ENCODE measurements at places on chromosomes 13 and 19. TPM values are rescaled to one million over a fixed set of nuclear protein-coding genes. Genes with fewer than 3 reads are reported as not detected.

- no peak for DNase-seq
Observed at GRCh38 chr19:34259367-34260095, 5.2 kb downstream of the GARRE1 start.

DNA sequence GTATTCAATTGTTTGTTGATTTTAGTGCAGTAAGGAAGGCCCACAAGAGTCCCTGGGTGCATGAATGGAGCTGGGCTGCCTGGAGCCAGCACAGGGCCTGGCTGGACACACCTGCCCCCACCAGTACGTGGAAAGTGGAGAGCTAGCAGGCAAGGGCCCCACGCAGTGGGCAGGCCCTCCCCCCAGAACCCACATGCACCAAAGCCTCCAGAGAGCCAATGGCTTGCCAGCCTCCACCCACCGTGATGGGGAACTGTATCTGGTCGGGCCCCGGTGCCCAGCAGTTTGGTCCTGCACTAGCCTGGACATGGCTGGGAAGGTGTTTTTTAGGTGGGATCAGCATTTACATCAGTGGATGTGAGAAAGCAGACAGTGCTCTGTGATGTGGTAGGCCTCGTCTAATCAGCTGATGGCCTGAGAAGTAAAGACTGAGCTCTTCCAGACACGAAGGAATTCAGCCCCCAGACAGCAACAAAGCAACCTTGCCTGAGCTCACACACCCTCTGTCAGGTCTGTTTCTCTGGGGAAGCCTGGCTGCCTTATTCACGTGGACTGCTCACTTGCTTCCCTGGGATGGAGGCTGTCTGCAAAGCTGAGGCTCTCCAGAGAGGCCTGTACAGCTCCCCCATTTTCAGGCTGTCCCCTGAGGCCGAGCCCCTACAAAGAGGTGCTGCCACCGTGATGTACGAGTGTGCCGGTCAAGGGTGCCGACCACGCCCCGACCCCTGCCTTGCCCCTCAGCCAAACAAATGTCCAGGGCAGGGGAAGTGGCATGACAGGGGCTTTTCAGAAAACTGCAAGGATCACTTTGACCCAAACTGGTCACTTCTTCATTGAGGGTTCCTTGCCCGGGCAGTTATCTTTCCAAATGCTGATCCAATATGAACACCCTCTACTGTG, 27.5 kb downstream of the RAB20 start:
- no peak for DNase-seq

DNA sequence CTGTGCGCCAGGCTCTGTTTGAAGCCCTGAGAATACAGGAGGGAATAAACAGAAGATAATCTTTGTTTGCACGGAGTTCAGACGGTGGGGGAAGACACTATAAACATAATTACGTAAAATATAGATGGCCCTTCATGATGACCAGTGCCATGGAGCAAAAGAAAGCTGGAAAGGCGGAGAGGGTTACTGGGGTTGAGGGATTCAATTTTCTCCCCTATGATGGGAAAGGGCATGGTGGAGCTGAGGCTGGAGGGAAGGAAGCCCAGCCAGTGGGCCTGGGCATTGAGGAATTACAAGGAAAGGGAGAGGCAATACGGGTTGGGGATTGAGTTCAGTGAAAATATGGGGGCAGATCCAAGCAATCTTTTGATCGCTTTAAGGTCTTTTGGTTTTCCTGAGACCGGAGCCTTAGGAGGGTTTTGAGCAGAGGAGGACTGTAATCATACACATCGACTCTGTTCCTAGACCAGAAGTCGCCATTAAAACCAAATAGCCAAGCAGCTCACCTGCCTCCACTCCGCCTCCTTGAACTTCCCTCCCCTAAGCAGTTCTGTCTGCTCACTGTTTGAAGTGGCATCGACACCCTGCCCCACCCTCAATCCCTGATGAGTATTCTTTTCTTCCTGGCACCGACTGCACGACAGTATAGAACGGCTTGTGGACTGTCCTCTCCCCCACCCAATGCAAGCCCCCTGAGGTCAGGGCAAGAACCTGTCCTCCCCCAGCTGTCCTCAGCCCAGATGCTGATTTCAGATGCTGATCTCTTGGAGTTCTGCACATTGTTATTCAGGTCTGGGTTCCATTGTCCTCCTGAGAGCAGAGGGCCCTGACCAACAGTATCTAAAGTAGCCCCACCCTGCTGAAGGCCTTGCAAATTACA, 813 bp upstream of the ZNF296 start:
- DNase-seq = no peak

Gene TINCR
- 0.93 TPM for total RNA-seq

Gene SMIM7
- total RNA-seq = 81.1 TPM

Gene ZNF491
- 0.46 TPM for total RNA-seq

Gene NFIC
- total RNA-seq = 24.8 TPM

Gene DZIP1
- total RNA-seq = 0.19 TPM
